Heart right ventricle (tissue), 16 donors: ENCODE measurements at places on chromosomes 12 and 14.

GRCh38 chr14:77201696-77202095 lies 20.1 kb downstream of the TMEM63C start:
- no peak for DNase-seq

- DNase-seq = no peak
These were observed 76.0 kb downstream of the ACACB start for GRCh38 chr12:109192358-109192757.

GRCh38 chr12:3968523-3968922 lies 95.3 kb upstream of the PARP11 start:
- DNase-seq = no peak

DNA sequence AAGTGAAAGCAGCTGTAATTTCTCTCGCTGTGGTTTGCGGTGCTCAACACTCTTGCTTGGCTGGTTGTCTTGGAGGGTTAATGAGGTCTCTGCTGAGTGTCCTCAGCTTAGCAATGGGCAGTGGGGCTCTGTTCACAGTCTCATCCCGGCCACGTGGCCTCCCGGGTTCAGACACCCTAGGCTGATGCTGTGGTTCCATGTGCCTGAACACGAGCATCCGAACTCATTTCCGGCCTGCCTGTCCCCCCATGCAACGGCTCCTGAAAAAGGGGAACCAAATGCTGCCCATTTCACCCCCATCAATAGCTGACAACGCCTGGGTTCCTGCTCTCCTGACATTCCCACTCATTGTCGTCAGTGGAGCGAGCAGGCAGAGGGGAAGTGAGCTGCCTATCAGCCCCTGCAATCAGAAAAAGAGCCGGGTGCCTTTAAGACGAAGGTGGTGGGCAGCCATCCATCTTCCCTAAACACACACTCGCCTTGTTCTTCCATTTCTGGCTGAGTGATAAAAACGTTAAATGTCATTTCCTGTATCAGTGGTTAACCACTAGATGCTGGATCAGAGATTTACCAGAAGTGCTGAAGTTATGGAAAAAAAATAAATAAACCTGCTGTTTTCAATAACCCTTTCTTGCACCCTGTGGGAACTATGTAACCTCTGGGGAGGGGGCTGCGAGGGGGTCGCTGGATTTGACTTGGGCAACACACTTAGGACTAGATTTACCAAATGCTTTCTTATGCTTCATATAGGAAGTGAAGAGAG lies 60.3 kb upstream of the BCL2L14 start:
- peak; percentile 41 for DNase-seq

GRCh38 chr12:42958291-42958674 lies 368.7 kb upstream of the PRICKLE1 start:
- DNase-seq = no peak

DNA sequence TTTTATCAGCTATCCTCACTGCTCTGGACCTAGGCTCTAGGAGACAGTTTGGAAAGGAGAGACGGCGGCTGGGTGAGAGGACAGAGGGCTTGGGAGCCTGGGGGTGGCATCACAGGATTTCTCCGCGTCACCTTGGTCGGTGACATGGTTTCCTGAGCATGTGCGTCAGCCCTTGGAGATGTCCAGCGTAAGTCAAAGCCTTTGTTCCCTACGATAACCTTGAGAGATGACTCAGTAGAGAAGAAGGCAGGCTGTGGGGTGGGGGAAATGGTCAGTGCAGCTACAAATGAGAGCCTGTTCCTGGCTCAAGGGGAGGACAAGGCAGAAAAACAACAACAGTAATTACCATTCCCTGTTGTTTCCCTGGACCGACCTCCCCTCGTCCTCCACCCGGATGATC lies 90.2 kb upstream of the TBX3 start:
- no peak for DNase-seq

- DNase-seq = no peak
These were observed 13.7 kb upstream of the ZNF84 start for GRCh38 chr12:133023566-133023965.

DNA sequence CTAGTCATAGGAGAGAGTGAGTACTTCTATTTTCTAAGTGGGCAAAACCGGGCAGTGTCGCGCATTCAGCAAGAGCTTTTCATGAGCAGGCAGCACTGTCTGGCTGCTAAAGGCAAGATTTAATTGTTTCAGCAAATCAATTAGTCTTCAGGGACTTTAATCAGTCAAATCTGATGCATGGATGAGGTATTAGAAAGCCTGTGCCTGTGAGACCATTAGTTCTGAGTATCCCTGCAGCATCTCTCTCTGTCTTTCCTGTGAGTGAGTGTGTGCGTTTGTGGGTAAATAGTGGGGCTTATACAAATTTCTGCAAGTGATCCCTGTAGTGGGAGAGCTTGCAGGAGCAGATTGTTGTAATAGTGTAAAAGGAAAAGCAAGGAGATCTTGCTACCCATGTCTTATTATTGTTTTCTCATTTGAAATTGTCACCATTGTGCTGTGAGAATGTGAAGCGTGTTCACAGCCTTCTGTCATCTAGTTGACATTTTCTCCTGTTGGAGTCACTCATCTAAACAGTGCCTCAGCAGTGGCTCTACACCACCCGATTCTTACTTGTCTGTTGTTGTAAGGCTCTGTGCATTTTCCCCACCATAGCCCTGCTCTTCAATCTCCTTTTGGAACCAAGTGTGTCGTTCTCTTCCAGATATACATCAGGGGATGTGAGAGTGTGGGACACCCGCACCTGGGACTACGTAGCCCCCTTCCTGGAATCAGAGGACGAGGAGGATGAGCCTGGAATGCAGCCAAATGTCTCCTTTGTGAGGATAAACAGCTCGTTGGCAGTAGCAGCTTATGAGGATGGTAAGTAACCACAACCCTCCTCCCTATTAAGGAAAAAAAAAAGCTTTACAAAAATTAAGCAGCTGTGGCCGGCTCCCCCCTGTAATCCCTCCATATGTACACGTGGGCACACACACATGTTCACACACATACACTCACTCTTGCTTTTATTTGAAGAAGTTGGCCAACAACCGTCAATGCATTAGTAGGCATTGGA lies 53.6 kb downstream of the FBXW8 start:
- DNase-seq = no peak

- DNase-seq = peak; percentile 67
These were observed 202.8 kb downstream of the TTC8 start for GRCh38 chr14:89027097-89027740.

DNA sequence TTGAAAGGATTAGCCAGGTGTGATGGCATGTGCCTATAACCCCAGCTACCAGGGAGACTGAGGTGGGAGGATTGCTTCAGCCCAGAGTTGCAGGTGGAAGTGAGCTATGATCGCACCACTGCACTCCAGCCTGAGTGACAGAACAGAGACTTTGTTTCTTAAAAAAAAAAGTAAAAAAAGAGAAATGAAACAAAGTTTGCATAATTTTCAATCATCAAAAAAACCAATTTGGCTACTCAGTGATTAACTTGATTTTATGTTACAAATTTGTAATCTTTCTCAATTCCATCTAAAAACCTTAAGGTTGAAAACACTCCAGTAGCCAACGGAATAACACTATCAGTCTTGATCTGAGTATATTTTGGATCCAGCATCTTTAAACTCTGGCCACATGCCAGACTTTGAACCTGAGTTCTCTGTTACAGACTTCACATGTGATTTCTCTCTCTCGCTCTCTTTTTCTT lies 12.6 kb upstream of the DENND5B start:
- no peak for DNase-seq

GRCh38 chr12:9066755-9067423 lies 48.8 kb downstream of the A2M start:
- no peak for DNase-seq

DNA sequence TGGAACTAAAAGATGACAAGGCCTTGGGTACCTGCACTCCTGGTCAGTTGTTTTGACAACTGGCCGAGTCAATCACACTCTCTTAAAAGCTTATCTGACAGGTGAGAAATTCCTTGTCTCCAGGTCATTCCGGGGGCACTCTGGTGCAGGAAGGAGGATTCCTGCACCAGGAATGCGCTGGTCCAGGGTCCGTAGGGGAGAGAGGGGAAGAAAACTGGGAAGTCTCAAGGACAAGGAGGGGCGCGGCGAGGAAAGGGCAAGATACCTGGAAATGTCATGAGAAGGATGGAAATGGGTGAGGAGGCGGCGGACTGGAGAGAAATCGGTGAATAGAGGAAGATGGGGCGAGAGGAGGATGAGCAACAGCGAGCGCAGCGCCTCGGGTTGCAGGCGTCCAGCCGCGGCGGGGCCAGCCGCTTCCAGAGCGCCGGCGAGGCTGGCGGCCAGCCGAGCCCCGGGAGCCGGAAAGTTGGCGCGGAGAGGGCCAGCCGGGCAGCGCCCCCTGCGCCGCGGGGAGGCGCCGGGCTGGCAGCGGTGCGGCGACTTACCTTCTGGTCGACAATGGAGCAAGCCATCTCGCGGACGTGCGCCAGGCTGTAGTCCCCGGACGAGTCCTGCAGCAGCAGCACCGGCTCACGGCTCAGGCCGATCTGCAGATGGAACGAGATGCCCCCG lies 809 bp downstream of the PRKD1 start:
- DNase-seq = peak; percentile 43

GRCh38 chr14:88384718-88385117 lies 739 bp upstream of the SPATA7 start:
- DNase-seq = no peak

GRCh38 chr14:96225745-96226151 lies 21.1 kb downstream of the BDKRB2 start:
- peak; percentile 36 for DNase-seq

GRCh38 chr12:54036620-54037359 lies 3.9 kb downstream of the HOXC5 start:
- DNase-seq = no peak

DNA sequence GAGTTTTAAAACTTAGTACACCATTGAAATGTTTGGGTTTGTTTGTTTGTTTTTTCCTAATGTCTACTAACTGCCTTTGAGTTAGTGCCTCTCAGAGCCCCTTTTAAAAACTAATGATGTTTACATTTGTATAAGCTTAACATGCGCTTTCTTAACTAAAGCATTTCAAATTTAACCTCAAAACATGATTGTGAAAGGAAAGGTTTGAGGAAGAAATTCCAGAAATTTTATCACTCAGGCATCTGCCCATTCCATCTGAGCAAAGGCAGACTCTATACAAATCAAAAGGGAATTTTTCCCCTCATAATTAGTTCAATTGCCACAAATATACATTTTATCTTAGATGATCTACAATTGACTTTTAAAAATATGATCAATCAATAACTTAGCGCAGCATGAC lies 230.7 kb upstream of the CAND1 start:
- DNase-seq = no peak

DNA sequence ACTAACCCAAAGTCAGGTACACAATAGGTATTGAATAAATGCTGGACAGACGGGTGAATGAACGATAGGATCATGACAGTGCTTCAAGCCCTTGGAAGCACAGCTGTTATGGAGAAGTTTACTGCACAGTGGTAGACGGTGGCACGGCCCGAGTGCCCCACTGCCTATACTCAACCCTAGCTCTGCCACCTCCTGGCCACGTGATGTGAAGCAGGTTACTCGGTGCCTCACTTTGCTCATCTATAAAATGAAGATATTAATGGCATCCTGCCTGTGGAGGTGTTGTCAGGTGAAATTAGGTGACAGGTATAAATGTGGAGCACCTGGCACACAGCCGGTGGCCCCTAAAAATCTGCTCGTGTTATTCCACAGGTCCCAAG lies 5.8 kb downstream of the ASB2 start:
- DNase-seq = no peak

DNA sequence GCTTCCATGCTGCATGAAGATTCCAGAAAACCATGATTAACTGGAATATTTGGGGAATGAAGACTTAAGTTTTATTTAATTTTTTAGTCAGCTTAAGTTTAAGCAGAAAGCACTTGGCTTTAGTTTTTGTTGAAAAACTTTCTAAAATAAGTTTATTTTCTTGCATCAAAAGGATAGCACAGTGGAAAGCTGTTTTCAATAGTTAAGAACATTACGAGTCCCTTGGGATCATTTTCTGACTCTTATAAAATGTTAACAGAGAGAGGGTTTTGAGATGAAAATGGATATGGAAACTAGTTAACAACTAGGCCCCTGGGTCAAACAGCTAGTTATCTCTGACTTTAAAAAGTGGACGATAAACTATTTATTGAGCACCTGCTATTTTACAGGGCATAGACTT lies 181.9 kb upstream of the SLC38A2 start:
- DNase-seq = no peak

DNA sequence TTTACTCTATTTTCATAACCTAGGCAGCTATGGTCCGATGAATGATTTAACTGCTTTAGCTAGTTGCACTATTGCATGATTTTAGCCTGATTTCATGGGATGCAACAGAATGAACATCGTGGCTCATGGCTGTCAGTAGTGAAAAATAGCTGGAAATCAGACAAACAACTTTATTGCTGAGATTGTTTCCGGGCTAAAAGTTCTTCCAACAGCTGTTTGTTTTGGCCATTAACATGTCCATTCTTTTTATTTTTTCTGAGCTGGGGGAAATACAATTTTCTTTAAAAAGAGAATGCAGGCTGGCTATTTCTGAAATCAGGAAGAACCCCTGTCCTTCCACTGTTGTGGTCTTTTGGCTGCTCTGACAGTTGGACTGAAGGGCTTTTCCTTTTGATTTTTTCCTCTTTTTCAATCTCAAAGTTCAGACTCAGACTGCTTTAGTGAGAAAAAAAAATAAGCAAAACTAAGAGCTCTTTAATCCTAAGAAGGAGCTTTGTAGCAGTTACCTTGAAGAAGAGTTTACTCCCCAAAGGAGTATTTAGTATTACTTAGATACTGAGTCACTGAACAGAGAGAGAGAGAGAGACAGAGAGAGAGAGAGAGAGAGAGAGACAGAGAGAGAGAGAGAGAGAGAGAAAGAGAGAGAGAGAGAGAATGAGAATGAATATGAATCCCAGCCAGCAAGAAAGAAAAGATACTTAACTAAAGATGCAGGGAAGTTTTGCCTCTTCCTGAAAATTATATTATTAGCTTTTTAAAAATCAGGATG lies at the start of gene NAV3:
NAV3 (plus strand) TSS at position 312 of the 769 bp plus-strand sequence. CDS start 568 bp downstream, outside the sequence.
- peak; percentile 8 for DNase-seq

- DNase-seq = no peak
These were observed 946 bp downstream of the DDX24 start for GRCh38 chr14:94079891-94080620.

GRCh38 chr14:36096090-36096489 lies 80.4 kb downstream of the PTCSC3 start:
- DNase-seq = no peak

DNA sequence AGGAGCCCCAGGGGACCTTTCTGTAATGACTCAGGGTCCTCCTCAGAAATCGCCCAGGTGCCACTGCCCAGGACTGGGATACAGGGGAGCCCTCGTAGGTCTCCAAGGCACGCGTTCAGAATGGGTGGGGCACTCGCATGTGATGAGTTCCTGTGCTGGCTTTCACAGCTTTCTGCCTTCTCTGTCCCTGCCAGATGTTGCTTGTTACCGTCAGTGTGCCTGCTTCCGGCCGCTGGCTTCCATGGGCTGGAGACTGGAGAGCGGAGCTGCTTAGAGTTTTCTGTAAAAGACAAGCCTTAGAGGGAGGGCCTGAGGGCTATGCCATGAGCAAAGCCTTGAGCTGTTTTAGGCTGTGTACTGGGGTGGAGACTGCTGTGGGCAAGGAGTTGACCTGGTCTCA lies 75.0 kb upstream of the SLC24A4 start:
- DNase-seq = no peak
